ENCODE measurements at places on chromosomes 1 and 21.

DNA sequence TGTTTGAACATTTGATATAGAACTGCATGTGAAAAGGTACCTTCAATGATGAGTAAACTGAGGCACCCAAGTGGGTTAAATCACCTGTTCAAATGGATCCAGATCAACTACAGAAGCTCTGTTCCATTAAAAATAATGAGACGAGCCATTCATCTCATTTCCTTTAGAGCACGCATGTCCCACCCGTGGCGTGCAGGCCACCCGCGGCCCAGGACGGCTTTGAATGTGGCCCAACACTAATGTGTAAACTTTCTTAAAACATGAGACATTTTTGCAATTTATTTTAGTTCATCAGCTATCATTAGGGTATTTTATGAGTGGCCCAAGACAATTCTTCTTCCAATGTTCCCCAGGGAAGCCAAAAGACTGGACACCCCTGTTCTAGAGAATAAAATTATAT is 381.6 kb downstream of the DSCAM start:
- DNase-seq = no peak

DNA sequence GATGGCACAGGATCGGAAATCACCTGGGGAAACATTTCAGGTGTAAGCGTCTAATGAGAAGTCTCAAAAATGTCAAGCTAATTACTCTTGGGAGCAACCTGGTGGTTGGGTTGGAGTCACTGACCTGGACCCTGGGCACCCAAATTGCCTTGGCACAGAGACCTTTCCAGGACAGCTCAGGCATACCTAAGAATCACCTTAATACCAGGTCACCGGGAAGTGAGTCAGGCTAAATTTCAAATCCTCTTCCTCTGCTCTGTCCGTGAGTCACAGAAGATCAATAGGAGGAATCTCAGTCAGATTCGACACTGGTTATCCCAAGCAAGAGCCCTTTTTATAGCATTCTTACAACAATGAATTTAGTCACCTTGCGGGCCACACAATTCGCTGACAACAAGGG is 179.6 kb upstream of the CAMK1G start:
- no peak for DNase-seq

DNA sequence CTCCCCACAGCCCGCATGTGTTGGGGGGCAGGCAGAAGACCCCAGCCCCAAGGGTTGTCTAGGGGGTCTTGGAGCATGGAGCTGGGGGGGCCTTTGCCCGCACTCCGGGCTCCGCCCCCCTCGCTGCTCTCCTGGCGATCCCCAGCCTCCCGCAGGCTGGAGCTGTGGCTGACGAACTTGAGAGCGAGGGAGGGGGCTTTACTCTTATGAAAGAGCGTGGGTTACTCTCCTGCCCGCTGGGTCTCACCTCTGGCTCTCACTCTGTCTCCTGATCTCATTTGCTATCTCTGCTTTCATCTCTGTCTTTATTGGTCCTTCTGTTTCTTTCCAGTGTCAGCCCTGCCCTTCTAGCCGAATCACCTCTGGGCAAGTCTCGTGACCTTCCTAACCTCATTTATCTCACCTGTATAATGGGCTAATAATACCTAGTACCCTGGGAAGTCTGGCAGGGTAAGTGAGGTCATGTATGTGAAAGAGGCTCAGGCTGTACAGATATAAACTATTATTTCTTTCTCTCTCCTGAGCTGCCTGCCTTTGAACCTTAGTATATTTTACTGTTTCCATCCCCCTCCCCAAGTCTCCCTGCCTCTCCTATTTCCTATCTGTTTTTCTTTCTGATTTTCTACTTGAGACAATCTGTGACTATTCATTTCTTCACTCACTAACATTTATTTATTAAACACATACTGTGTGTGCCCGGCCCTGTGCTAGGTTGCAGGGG is 731 bp downstream of the EFNA4 start:
- DNase-seq = no peak

- no peak for DNase-seq
Observed at GRCh38 chr1:89957107-89957506, 37.8 kb upstream of the ZNF326 start.

GRCh38 chr1:213083112-213083445 is 32.0 kb downstream of the RPS6KC1 start:
- DNase-seq = no peak

DNA sequence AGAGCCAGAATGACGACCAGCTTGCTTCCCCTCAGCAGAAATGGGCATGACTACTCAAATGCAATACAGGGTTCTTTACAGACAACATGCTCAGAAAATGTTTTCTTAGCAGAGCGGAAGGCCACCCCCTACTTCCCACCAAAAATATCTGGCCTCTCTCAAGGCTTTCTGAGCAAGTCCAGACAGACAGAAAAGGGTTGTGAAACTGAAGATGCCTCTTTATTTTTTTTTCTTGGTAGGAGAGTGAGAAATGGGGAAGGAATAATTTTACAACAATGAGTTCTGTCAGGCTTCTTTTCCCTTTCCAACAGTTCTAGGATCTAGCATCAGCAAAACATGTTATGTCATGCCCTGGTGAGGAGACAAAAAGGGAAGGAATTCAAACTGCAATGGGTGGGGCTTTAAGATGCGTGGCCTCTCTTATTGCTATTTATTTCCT is 172.0 kb upstream of the CAMK1G start:
- no peak for DNase-seq

DNA sequence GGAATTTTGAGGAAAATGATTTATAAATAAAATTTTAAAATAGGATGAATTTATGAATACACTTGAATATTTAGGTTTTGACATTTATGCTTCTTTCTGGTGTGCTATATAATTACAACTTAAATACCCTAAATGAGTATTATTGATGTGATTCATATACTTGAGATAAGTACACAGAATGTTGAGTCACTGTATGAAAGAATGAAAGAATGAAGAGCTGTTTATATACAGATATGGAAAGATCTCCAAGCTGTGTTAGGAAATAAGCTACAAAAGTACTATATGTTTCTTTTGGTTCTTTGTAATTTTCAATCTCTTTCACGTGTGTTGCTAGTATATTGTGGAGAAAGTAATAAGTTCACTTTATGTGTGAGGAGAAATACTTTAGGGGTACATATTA is 147.2 kb downstream of the RASAL2 start:
- no peak for DNase-seq

GRCh38 chr1:163877016-163877415 is 555.3 kb downstream of the NUF2 start:
- no peak for DNase-seq

DNA sequence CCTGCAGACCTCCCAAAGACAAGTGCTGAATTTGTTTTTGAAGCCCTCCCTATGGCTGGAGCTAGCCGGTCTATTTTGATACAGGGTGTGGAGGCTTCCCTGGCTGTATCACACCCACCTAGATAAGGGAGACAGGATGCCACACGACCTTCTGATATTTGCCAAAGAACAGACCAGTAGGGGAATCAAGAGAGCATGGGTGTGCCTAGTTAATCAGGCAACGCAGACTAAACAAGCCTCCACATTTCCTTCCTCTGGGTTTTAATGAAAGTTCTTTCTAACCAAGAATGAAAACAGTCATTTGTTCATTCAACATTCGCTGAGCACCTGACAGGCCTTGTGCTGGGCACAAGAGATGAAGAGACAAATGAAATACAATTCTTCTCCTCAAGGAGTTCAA is 446.8 kb downstream of the PLPP3 start:
- no peak for DNase-seq

GRCh38 chr1:55654171-55654570 is 439.0 kb upstream of the USP24 start:
- no peak for DNase-seq

DNA sequence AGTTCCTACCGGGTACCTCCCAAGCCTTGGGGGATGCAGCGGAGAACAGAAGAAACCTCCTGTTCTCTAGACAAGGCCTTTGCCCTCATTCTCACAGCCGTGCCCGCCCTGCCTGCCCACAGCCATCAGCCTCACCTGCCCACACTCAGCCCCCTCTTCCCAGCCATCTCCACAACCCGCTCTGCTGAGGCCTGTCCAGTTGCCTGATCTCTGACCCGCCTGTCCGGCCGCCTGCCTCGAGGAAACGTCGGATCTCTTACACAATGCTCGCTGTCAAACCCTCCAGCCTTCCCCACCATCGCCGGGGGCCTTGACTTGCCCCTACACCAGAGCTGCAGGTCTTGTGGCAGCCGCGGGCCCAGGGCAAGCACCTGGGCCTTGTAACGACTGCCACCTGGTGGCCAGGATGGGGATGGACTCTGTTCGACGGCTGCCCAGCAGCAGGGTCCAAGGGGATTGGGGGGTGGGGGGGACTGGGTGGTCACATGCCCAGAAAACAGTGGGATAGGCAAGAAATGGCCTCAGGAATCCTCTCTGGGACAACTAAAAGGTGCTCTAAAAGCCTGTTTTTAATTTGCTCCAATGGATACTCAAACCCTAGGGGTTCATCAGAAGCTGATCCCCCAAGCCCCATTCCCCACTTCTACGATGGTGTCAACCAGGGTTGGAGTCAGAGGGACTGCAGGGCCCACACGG is 31.0 kb downstream of the SLC45A1 start:
- no peak for DNase-seq

DNA sequence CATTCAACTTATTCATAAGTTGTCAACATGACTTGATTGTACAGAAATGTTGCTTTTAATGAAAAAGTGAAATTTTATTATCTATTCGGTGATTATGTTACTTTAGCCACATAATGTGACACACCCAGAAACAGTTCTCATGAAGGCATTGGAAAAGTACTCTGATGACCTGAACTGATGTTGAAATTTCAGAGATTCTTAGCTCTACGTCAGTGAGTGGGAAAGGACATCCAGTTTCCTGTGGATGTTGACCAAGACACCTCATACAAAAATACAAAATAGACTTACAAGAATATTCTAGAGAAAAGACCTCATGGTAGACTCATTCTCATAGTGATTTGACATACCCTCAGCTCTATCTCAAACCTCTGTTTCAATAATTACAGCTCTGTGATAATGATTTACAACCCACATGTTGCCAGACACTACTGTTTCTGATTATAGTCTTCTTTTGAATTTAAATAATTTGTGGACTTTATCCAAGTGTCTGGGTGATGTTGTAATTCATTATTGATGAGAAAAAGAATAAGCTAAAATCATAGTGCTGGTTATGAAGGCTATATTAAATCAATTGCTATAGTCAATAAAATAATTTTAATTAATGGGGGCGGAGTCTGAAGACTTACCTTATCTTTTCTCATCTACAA is 37.3 kb downstream of the KCNK2 start:
- DNase-seq = no peak

DNA sequence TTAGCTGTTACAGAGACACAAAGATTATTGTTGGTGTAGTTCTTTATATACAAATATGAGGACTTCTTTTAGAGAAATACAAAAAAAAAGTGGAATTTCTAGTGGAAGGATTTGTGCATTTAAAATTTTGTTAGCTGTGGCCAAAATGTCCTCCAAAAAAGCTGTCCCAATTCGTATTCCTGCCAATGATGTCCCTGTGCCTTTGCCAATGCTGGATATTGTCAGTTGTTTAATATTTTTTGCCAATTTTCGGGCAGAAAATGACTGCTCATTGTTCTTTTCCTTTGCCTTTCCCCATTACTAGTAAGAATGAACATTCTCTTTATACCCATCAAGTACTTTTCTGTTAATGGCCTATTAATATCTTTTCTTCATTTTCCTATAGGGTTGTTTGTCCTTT is 110.0 kb upstream of the HOOK1 start:
- no peak for DNase-seq

DNA sequence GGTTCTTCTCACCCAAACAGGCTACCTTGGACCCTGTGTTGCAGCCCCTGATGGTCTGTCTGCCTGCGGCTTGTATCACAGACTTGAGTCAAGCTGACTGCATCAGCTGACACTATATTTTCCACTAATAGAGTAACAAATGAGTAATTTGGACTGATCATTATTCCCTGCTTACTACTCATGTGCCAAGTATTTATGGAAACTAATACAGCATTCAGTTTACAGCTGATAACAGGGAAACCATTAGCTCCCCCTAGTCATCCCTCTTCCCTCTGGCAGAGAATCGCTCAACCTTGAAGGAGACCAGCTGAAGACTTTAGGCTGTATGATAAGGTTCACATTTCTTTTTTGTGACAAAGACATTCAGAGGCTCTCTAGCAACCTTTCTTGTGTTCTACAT is 116.6 kb upstream of the SYT6 start:
- no peak for DNase-seq

GRCh38 chr1:187244623-187245022 is 415.9 kb downstream of the PLA2G4A start:
- no peak for DNase-seq

DNA sequence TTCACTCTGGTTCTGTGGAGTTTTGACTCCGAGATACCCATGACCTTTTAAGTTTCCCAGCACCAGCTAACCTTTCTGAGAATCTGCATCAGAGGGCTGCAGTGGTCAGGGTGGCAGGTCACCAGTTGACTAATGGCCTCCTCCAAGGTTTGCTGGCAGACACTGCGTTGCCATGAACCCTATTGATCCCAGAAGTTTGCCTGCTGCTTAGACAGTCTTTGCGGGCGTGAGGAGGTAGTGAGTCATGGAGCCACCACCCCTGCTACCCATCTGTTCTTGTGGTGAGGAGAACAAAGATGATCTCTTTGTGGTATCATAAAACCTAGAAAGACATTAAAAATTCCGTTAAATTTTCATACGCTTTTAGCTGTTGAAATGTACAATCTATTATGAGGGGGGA is 180.4 kb downstream of the FGGY start:
- no peak for DNase-seq

Data from SIG-M5 (cell line).